ENCODE measurements at places on chromosomes 12 and 14. TPM values are rescaled to one million over a fixed set of nuclear protein-coding genes. Genes with fewer than 3 reads are reported as not detected.

DNA sequence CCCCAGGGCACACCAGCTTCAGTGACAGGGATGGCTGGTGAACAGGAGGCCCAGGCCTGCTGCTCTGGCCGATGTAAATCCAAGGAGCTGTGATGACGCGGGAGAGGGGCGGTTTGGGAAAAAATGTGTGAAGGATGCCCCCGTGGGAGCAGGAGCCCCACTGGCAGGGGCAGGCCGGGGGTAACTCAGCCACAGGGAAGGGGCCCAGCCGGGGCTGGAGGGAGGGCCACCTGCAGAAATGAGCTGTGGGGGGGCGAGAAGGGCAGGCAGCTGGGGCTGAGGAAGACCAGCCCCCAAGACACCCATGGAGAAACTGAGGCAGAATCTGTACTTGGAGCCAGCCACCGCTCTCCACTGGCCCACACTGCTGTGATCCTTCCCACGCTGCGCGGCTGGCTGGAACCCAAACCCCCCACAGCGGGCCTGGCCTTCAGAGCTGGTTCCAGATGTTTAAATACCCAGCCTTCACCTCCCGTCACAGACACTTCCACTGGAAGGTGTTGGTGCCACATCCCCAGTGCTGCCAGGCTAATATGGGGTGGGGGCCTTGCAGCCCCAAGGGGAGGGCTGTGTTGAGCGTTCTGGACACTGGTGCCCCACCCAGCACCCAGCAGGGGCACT is 28.5 kb upstream of the ANKRD9 start:
- no peak for DNase-seq

- no peak for DNase-seq
These were observed 2.0 kb upstream of the SOS2 start for GRCh38 chr14:50233166-50233950.

- no peak for DNase-seq
These were observed 26.4 kb upstream of the MED13L start for GRCh38 chr12:116303929-116304328.

DNA sequence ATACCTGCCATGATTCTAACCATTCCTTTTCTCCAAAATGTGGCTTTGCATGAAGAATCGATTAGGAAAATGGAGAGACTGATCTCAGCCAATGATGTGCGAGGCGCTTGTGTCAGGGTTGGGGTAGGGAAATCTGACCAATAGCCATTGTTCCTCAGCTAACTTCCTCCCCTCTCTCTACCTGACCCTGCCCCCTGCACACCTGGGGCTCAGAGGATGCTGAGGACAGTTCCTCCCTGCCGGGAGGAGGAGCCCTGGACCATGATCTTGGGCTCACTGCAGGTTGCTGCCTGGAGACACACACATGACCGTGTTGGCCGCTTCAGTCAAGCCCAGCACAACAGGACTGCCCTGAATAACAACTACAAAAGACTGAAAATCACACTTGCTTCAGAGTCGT is 119.8 kb upstream of the SFSWAP start:
- no peak for DNase-seq

GRCh38 chr12:68420225-68421010 is 88.3 kb upstream of the MDM1 start:
- DNase-seq: no peak

DNA sequence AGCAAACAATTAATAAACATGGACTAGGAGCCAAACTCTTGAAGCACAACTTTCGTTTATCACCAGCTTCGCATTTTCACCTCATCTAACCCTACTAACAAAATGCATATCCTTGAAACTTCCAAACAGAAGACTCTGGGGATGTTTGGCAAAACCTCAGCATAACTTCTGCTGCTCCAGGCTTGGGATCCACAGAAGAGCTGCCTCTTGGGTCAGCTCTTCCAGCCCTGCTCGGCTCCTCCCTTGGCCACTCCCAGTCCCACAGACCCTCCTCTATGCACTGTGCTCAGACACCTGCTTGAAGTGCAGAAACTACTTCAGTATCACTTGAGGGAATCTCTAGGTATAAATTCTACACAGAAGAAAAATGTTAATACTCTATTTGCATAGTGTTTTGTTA is 110.0 kb upstream of the AMIGO2 start:
- peak; percentile 33 for DNase-seq

DNA sequence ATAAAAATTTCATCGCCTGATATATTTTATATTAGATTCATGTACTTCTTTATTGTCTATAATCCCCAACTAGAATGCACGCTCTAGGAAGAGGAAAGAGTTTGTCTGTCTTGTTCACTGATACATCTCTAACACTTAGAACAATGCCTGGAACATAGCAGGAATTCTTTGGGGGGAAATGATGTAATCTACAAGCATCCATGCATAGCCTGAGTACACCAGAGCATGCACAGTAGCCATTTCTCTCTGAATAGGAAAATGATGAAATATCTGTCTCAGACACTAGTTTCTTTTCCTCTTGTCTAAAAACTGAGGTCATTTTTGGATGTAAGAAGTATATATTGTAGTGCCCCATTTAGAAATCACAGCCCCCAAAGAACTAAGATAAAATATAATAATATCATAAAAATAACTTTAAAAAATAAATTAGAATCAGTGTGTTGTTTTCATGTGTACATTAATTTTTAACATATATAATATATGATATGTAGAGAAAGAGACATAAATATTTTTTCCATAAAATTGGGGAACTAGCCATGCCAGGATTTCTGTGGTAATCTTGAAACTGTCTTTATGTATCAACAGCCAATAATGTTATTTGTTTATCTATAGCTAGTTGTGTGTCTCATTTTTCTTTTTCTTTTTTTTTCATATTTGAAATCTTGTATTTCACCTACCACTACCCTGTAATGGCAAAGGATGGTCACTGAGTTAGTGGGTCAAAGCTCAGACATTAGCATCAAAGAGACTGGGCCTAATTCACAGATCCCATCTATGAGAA is 155.6 kb upstream of the TMCC3 start:
- no peak for DNase-seq

GRCh38 chr12:57479043-57479375 is 657 bp downstream of the ARHGAP9 start:
- no peak for DNase-seq

DNA sequence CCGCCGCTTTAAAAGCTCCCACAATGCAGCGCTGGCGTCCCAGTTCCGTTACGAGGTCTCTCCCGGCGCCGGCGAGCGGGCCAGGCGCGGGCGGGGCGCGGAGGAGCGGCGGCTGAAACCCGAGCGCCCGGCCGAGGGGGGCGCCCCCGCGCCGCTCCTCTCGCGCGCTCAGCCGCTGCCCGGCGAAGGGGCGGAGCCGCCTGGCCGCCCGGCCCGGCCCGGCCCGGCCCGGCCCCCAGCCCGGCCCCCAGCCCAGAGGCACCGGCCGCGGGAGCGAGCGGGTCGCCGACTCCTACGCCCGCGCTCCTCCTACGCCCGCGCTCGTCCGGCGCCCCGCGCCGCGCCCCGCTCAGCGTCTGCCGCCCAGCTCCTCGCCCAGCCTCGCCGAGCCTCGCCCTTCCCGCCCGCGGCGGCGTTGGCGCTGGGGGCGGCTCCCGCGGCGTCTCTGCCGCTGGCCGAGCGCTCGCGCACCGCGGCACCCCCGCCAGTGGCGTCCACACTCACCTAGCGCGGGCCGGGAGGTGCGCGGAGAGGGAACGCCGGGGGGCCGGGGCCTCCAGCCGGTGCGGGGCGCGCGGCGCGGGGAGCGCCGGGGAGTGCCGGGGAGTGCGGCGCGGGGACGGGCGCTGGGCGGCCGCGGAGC is at the start of gene RASSF8:
Gene RASSF8, plus strand, starts transcription at position 255 of the 643 bp plus-strand sequence. CDS start 96,662 bp downstream, outside the sequence.
- peak; percentile 65 for DNase-seq

GRCh38 chr12:38417101-38417500 is 100.5 kb downstream of the ALG10B start:
- no peak for DNase-seq

DNA sequence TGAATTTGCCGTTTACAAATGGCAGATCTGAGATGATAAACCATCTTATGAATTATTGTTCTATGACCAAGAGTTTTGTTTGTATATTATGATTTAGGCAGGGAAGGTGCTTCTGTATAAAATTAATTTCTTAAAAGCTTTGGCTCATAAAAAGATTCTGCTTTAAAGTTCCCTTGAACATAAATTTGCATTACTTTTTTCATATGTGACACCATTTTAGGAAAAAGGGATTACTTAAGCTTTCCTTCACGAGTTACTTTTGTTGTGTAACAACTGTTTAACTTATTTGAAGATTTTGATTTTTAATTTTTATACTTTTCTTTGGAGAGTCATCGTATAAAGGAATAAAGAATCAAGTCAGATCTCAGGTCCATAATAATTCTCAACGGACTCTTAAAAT is 3.3 kb downstream of the ETNK1 start:
- no peak for DNase-seq

DNA sequence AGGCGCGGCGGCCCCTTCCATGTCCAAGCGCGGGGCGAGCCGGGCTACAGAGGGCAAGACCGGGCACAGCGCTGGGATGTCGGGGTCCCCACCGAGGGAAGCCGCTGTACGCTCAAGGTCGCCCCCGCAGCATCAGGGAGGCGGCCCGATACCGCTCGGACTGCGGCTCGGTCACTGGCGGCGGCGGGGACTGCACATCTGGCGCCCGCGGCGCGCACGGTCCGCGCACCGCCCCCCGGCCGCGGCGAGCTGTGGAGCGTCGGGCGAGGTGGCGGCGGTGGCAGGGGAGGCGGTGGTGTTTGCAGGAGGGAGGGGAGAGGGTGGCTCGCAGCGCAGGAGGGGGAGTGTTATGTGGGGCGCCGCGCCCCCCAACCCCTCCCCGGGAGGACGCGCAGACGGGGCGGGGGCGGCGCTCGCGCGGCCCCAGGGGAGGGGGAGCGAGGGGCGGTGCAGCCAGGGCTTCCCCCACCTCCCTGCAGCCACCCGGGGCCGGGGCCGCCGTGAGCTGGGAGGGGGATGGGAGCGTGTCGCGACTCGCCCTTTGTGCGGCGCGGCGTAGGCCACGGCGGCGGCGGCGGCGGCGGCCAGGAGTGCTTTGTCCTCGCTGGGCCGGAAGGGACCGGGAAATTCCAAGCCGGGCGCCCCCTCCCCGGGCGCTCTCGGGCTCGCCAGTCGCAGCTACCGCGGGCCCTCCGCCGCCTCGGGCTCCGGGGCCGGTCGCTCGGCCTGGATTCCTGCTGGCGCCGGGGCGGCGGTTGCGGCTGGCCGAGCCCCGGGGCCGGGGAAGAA is at the start of gene NUAK1:
Gene NUAK1, minus strand, starts transcription at position 322 of the 789 bp plus-strand sequence. Its CDS starts 301 bp downstream, at position 21.
- DNase-seq: peak; percentile 45

- no peak for DNase-seq
These were observed 201.9 kb downstream of the FOXN3 start for GRCh38 chr14:89215114-89215513.

- no peak for DNase-seq
These were observed 92.5 kb downstream of the VCPKMT start for GRCh38 chr14:50023671-50024490.

- no peak for DNase-seq
These were observed 40.1 kb upstream of the WNK1 start for GRCh38 chr12:712172-712863.

DNA sequence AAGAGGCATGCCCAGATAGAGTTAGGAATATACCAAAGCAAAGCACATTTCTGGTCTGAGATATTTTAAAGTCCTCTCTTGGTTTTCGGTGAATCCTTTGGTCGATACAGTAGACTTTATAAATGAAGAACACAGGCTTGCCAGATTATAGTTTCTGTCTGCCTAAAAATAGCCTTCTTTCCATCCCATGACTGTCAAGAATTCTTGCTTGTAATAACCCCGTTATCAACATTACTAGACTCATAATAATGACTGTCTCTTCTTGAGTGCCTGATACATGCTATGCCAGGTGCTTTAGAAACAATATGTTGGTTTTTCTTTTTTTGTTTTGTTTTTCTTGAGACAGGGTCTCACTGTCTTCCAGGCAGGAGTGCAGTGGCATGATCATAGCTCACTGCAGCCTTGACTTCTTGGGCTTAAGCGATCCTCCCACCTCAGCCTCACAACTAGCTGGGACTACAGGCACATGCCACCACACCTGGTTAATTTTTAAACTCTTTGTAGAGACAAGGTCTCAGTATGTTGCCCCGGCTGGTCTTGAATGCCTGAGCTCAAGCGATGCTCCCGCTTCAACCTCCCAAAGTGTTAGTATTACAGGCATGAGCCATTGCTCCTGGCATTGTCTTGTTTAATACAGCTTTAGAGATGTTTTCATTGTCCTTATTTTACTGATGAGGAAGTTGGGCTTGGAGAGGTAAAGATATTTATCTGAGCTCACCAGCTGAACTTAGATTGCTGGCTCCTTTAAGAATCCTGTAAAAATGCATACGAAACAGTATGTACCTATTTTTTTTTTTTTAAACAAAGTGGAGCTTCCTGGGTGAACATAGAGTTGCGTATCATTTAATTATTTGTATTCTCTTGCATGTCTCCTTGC is 30.4 kb downstream of the CHST11 start:
- DNase-seq: no peak

DNA sequence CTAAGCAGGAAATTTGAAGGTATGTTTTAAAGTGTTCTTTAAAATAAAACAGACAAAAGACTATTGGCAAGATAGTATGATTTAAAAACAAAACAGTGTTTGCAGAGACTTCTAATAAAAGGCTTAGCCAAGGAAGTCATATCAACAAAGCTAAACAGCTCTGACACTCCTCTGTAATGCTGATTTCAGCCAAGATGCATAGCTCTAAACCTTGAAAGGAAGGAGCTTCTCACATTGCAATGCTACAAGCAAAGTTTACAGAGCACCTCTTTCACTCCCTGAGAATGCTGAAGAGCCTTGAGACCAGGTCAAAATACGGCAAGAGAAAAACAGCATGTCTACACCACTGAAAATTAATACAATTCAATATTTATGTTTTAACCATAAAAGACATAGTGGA is 51.8 kb downstream of the PARP11 start:
- no peak for DNase-seq

- no peak for DNase-seq
These were observed 257.0 kb downstream of the IPO8 start for GRCh38 chr12:30438601-30439041.

DNA sequence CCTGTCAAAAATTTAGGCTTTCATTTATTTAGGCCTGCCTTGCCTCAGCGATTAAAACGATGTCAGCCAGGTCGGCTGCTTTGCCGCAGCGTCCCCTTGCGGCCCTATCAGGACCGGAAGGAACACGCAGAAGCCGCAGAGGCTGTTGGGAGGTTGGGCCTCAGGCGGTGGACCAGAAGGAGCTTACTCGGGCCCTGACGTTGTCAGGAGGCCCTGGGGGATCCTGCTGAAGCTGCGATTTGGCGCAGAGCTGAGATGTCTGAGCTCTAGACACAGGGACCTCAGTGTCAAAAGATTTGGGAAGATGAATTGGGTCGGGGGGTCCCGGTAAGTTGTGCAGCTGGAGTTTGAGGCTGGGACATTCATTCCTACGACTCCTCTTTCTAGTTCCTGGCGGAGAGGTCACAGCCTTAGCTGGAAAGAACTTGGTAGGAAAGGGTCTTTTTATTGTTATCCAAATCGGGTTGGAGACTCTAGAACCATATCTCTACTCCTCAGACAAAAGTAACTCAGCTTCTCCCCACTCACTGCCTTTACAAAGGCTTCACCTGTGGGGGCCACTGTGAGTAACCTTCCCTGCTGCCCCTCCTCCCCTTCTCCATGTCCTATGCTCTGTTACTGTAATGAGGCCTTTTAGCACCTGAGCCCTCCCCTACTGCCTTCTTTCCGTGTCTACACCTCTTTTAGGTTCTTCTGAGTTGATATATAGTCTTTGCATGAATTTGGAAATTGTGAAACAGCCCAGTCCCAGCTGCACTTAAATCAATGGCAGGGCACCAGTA is 6.6 kb upstream of the ABCD2 start:
- DNase-seq: no peak

The TSPAN19 gene
- not detected for total RNA-seq

The COCH gene
- total RNA-seq: 3.1 TPM

The MYF6 gene
- total RNA-seq: not detected

The EDDM3A gene
- not detected for total RNA-seq

All from left colon (tissue), 2 donors.